Heart left ventricle (tissue), 16 donors: ENCODE measurements at places on chromosomes 16 and 17. TPM values are rescaled to one million over a fixed set of nuclear protein-coding genes. Genes with fewer than 3 reads are reported as not detected.

ZNF213 gene
- 6.8 TPM for total RNA-seq

KRTAP4-5 gene
- total RNA-seq: not detected

CTRL gene
- 2.1 TPM for total RNA-seq

SLC6A2 gene
- not detected for total RNA-seq

CDH13 gene
- 155 TPM for total RNA-seq

MSI2 gene
- 117 TPM for total RNA-seq

ASGR1 gene
- not detected for total RNA-seq

TEKT3 gene
- 0.44 TPM for total RNA-seq

DNA sequence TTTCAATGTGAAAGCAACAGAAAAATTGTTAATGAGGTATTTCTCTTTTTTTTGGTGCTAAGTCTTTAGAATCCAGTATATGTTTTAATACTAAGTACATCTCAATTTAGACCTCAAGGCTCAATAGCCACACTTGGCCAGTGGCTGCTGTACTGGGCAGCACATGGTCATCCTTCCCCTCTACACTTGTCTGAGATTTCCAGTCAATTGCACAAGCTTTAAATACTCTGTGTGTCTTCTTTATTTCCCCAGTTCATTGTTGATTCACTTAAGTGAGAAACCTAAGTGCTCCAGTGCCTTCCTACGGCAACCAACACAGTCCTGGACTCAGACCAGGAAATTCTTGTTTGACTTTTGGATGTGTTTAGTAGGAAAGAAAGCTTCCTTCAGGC, 62.2 kb downstream of the TNRC6C start:
- no peak overlapping the region for H3K4me3 ChIP-seq
- DNase-seq: no peak
- no peaks in the 10 kb centered on the region for H3K36me3 ChIP-seq

DNA sequence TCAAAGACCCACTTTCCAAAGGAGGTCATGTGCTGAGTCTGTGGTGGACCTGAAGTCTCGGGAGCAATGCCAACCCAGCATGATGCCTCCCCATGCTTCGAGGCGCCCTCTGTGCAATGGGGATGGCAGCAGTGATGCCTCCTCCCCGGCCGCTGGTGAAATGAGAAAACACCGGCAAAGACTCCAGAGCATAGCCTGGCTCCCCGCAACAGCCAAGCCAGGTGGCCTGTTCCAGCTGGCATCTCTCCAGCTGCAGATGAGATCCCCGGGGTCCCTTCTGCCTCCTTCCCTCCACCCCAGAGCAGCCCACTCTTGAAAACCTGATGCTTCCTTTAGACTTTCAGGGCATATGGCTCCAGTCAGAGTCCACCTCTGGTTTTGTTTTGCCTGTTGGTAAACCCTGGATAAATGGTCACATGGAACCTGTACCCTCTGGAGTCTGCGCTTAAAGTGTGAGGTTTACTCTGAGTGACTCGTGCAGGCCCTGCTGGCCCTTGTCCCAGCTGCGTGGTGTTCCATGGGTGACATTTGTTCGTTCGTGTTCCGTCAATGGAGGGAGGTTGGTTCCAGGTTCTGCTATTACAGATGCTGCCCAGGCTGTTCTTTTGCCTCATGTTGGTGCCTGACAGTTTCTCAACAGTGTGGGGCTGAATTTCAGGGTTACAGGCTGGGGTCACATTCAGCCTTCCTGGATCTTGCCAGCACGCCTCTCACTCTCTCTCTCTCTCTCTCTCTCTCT, 181.8 kb upstream of the CIBAR2 start:
- peaks cover 18% of the 10 kb centered on the region for H3K4me1 ChIP-seq
- no peak overlapping the region for H3K27ac ChIP-seq
- H3K36me3 ChIP-seq: no peaks in the 10 kb centered on the region

GRCh38 chr17:4968486-4969046, 949 bp upstream of the SPAG7 start:
- H3K27ac ChIP-seq: peak overlapping the region; percentile 89
- no peaks in the 10 kb centered on the region for H3K27me3 ChIP-seq
- no peaks in the 10 kb centered on the region for H3K36me3 ChIP-seq
- peak; percentile 44 for DNase-seq
- H3K4me1 ChIP-seq: peaks cover 20% of the 10 kb centered on the region

- DNase-seq: no peak
- no peaks in the 10 kb centered on the region for H3K27me3 ChIP-seq
- no peaks in the 10 kb centered on the region for H3K4me1 ChIP-seq
- peaks cover 5% of the 10 kb centered on the region for H3K36me3 ChIP-seq
- no peak overlapping the region for H3K27ac ChIP-seq
Observed at GRCh38 chr16:1723450-1724147, 17.6 kb downstream of the MAPK8IP3 start.

DNA sequence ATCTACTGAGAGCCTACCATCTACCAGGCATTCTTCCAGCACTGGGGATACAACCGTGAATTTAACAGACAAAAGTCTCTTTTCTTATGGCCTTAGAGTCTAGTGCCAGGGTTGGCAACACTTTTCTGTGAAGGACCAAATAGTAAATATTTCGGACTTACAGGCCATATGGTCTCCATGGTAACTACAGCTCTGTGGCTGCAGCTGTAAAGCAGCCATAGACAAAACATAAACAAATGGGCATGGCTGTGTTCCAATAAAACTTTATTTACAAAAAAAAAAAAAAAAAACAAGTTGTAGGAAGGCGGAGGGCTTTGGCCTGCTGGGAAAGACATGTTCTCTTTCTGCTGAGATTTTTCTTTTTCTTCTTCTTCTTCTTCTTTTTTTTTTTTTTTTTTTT, 98.7 kb downstream of the ABCC12 start:
- H3K4me3 ChIP-seq: no peak overlapping the region
- peaks cover 3% of the 10 kb centered on the region for H3K27me3 ChIP-seq
- no peak for DNase-seq
- peaks cover 23% of the 10 kb centered on the region for H3K4me1 ChIP-seq
- no peak overlapping the region for H3K27ac ChIP-seq
- H3K36me3 ChIP-seq: no peaks in the 10 kb centered on the region

DNA sequence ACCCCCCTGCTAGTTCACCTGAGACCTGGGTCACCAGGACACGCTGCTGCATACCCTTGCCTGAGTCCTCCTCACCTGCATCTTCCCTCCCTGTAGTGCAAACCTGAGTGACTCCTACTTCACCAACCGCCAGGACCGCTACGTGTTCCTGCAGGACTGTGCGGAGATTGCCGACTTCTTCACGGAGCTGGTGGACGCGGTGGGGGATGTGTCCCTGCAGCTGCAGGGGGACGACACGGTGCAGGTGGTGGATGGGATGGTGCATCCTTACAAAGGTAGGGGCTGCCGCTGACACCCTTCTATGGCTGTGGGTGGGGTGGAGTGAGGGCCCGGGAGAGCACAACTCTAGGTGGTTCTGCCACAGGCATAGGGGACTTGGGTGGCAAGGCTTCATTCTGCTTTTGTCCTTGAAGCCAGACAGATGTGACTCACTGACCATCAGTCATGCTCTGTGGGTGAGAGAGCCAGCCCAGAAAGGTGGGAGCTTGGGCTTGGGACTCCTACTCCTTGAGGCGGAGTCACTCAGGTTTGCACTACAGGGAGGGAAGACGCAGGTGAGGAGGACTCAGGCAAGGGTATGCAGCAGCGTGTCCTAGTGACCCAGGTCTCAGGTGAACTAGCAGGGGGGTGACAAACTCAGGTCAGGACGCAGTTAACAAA, 22.3 kb downstream of the PGS1 start:
- H3K36me3 ChIP-seq: no peaks in the 10 kb centered on the region
- no peak for DNase-seq
- no peak overlapping the region for H3K27ac ChIP-seq
- H3K4me3 ChIP-seq: no peak overlapping the region
- peaks cover 30% of the 10 kb centered on the region for H3K4me1 ChIP-seq

DNA sequence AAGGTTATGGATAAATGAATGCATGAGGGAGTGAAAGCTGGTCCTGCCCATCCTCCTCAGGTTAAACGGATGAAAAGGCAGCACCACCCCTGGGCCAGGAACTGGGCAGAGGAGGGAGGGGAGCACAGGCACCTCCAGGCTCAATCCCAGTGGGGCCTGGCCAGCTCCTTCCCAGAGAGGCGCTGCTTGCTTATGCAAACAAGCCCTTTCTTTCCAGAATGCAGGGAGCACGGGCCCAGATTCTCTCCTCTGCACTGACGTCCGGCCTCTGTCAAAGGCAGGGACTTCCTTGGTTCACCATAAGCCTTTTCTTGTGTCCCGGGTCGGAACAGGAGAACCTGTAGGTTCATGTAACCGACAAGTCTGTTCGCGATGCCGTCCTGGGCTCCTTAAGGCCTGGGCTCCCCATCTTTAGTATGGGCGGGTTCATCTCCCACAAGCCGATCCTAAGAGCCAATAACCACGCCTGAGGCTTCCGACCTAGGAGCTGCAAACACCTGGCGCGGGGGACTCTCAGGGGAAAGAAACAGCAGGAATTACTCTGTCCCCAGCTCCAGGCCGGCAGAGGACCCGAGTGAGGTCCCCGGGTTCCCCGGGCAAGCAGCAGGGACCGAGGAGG, 16.3 kb downstream of the ENPP7 start:
- H3K4me3 ChIP-seq: no peak overlapping the region
- no peak overlapping the region for H3K27ac ChIP-seq
- DNase-seq: no peak
- peaks cover 74% of the 10 kb centered on the region for H3K27me3 ChIP-seq

DNA sequence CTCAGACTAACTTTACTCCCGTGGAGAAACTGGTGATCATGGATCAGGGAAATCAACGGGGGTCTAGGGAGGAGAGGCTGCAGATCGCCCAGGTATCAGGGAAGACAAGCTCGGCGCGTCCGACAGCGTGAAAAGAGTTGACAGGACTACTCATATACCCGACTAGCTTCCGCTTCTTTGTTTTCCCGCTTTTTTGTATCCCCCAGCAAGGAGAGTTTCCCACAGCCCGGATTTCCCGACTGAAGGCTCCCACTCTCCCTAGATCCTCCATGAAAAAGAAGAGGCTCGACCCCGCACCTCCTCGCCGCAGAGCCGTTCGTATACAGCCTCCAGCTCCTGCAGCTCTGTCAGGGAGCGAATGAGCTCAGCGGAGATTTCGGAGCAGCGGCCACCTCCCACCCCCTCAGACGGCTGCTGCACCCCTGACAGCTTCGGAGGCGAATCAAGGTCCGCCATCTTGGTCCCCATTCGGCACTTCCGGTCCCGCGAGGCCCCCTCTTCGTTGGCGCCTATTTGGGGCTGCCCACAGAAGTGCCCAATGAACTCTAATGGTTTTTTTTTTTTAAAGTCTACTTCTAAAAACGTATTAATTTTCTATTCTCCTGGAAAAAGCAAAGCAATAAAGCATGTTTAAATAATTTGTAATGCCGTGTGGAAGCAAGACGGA, at the start of gene COG4:
TSS of gene COG4 (minus strand) at position 479 of the 667 bp plus-strand sequence. CDS start at position 468, 11 bp downstream.
- peak; percentile 90 for DNase-seq
- no peaks in the 10 kb centered on the region for H3K27me3 ChIP-seq
- peaks cover 34% of the 10 kb centered on the region for H3K4me1 ChIP-seq
- peak within 1 kb of the TSS; percentile 69 for H3K4me3 ChIP-seq
- H3K36me3 ChIP-seq: peaks cover 27% of the 10 kb centered on the region
- H3K27ac ChIP-seq: peak within 1 kb of the TSS; percentile 86

GRCh38 chr16:7571366-7571765, 238.7 kb downstream of the RBFOX1 start:
- no peak overlapping the region for H3K27ac ChIP-seq
- no peaks in the 10 kb centered on the region for H3K27me3 ChIP-seq
- H3K4me3 ChIP-seq: no peak overlapping the region
- DNase-seq: no peak
- H3K36me3 ChIP-seq: no peaks in the 10 kb centered on the region
- no peaks in the 10 kb centered on the region for H3K4me1 ChIP-seq

GRCh38 chr16:11394593-11394960, 49.3 kb downstream of the RMI2 start:
- no peak for DNase-seq
- no peak overlapping the region for H3K4me3 ChIP-seq
- peaks cover 5% of the 10 kb centered on the region for H3K4me1 ChIP-seq
- no peaks in the 10 kb centered on the region for H3K36me3 ChIP-seq

DNA sequence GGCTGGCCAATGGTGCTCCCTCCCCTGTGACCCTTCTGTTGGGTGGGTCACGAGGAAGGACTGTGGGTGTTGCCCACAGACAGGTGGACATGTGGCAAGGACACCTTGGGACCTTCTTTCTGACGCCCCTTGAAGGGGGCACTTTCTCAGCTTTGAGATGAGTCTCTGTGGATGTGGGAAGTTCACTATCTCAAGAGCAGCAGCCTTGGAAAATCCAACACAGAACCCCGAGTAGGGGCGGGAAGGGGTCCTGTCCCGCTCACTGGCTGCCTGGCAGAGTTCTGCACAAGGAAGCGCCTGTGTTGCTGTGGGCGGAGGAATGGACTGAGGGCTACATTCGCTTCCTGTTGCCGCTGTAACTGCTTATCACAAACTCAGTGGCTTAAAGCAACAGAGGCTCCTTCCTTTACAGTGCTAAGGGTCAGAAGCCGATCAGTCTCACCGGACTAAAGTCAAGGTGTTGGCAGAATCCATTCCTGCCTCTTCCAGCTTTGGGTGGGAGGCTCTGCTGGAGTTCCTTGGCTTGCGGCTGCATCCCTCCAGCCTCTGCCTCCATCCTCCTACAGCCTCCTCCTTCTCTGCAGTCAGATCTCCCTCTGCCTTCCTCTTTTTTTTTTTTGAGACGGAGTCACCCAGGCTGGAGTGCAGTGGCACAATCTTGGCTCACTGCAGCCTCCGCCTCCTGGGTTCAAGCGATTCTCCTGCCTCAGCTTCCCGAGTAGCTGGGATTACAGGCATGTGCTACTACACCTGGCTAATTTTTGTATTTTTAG, 305.2 kb downstream of the SEC14L1 start:
- H3K4me1 ChIP-seq: peaks cover 62% of the 10 kb centered on the region
- no peak for DNase-seq
- H3K27me3 ChIP-seq: no peaks in the 10 kb centered on the region
- H3K4me3 ChIP-seq: no peak overlapping the region

DNA sequence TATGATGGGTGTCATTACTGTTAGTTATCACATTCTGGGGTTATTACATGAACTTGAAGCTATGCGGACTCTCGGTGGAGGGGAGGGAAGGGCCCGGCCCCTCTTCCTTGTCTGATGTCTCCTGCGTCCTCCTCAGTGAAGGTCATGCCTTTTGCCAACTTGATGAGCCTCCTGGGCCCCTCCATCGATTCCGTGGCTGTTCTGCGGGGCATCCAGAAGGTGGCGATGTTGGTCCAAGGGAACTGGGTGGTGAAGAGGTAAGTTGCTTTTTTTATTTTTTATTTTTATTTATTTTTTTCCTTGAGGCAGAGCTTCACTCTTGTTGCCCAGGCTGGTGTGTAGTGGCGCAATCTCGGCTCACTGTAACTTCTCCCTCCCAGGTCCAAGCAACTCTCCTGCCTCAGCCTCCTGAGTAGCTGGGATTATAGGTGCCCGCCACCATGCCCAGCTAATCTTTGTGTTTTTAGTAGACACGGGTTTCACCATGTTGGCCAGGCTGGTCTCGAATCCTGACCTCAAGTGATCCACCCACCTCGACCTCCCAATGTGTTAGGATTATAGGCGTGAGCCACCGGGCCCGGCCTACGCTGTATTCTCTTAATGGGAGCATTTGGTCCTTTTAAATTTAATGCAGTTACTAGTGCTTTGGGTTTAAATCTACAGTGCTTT, 21.6 kb downstream of the POLR3E start:
- H3K36me3 ChIP-seq: peaks cover 91% of the 10 kb centered on the region
- H3K27me3 ChIP-seq: no peaks in the 10 kb centered on the region
- no peak for DNase-seq
- H3K27ac ChIP-seq: no peak overlapping the region
- no peak overlapping the region for H3K4me3 ChIP-seq

- H3K4me3 ChIP-seq: no peak overlapping the region
- H3K36me3 ChIP-seq: no peaks in the 10 kb centered on the region
- no peak for DNase-seq
- no peak overlapping the region for H3K27ac ChIP-seq
Observed at GRCh38 chr16:22847100-22847499, 33.1 kb downstream of the HS3ST2 start.
